ENCODE measurements at places on chromosomes 16 and 17. TPM values are rescaled to one million over a fixed set of nuclear protein-coding genes. Genes with fewer than 3 reads are reported as not detected.

DNA sequence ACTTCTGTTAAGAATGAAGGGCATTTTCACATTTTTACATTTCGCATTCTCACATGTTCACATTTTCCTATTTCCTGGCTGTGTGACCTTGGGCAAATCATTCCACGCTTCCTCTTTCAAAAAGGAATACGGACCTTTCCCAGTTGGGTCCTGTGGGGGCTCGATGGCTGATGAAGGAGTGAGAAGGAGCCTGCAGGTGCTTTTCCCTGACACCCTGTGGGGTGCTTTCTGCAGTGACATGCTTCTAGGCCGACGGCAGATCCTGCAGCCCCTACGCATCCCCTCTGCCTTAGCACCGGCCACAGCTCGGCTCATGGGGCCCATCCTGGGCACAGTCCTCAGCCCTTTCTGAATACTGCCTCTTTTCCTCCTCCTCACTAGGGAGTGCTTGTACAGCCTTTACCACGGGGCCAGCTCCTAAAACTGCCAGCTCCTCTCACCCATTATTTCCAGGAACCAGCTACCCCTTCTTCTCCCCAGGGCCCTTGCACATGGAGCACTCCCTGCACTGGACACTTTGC lies 91.0 kb downstream of the FOXL1 start:
- no peak for ATAC-seq

- no peak for ATAC-seq
Observed at GRCh38 chr17:47902039-47902744, 6.2 kb downstream of the SP2 start.

DNA sequence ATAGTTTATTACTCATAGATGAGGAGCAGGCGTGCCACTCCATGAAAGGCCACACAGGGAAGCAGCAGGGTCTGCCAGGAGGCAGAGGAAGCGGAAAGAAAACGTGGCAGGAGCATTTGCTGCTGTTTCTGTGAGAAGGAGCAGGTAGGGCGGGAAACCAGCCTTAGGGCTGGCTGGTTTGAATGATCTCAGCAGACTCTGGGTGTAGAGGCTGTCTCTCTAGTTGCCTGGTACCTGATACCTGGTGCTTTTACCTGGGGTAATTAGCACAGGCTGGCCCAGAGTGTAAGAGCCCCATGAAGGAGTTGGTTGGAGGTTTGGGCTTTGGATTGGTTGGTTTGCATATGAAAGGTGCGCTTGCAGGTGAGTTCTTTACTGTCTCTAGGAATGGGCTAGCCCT lies 205.0 kb upstream of the CACNG3 start:
- no peak for ATAC-seq

- ATAC-seq = peak; percentile 25
Observed at GRCh38 chr16:901715-902601, 68.8 kb downstream of the LMF1 start.

DNA sequence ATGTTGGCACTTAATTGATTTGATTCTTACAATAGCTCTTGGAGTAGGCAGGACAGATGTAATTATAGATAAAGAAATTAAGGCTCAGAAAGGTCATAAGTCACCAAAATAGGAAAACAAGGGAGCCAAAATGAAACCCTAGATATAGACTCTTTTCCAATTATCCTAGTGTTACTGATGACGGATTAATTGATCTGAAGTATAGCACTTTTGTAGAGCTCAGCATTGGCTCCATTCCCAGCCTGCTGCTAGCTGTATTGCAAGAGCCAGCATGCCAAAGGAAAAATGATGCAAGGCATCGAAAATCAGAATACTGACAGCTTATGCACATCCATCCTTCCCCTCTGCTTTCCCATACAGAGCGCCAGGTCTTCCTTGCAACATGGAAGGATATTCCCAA lies 21.6 kb upstream of the RASL10B start:
- ATAC-seq = no peak

- ATAC-seq = no peak
Observed at GRCh38 chr16:49972280-49972679, 52.7 kb upstream of the CNEP1R1 start.

- ATAC-seq = no peak
Observed at GRCh38 chr16:15775209-15775608, 81.6 kb downstream of the MYH11 start.

DNA sequence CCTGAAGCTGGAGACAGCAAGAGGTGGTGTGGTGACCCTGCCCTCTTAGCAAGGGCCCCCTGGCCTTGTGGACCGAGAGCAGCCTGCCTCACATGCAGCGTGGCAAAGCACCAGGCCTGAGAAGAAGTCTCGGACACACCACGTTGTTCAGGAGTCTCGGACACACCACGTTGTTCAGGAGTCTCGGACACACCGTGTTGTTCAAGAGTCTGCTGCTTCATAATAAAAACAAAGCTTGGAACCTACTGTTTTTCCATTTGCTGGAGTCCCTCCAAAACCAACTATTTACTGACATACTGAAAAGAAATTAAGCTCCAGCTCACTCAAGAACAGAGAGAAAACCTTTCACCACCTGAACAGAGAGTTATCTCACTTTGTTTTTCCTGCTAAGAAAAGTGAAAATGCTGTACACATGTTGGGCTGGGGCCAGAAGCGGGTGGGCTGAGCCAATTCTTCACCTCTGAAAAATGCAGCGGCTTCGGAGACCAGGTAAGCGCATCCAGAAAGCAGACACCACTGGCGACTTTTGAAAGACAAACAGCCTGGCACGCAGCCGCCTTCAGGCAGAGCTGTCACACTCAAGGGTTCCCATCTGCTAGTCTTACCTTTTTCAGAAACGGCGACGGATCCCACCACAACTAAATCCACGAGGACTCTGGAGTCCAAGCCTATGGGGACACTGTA lies 8.9 kb downstream of the MTHFSD start:
- ATAC-seq = no peak

GRCh38 chr17:34199932-34200534 lies 55.1 kb upstream of the CCL2 start:
- peak; percentile 92 for ATAC-seq

- ATAC-seq = peak; percentile 11
Observed at GRCh38 chr16:23283571-23283970, 18.5 kb upstream of the SCNN1B start.

- no peak for ATAC-seq
Observed at GRCh38 chr17:78824240-78824639, 16.4 kb downstream of the USP36 start.

DNA sequence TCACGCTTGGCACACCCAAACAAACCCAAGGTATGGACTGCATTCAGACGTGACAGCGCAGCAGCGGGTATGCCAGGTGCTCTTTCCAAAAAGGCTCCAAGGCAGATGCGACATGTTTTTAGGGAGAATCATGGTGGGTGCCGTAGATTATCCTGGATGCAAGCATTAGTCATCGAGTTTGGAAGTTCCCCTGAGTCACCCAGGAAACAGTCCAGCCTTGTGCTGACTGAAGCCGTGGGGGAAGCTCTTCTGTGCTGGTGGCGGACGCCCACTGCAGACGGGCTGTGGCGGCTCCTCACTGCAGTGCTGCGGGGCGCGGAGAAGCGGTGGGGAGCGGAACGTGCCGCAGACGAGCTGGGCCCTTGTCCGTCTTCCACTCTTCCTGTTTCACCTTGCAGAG lies 13.9 kb downstream of the JPT2 start:
- peak; percentile 63 for ATAC-seq

DNA sequence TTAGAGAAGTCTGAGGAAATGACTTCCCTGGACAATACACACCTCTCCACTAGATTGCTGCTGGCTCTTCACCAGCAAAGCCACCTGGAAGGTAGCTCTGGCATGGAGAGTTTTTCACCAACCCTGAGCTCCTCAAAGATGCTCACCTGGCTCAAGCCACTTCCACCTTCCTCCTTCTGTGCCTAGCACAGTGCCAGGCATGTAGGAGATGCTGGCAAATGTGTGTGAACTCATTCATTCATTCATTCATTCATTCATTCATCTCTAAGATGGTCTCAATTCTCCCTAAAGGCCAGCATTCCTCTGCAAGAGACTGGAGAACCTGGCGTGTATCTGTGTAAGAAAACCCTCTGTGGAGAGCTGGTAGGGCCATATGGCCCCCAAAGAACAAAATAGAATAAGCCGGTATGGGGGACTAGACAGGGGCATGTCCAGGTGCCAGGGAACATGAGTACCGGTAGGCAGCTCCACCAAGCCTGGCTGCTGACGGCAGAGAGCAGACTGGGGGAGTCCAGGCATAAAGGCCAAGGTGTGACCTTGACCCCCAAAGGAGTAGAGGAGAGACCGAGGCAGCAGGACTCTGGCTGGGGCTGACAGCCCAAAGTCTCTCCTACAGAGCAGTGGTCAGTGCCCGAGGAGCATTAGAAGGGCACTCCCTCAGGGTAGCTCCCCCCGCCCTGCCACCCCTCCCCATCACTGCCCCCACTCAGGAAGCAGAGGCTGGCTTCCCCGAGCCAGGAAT lies 132.2 kb upstream of the TNRC6C start:
- ATAC-seq = no peak

GRCh38 chr17:44607836-44608690 lies 48.2 kb upstream of the MEIOC start:
- peak; percentile 19 for ATAC-seq

DNA sequence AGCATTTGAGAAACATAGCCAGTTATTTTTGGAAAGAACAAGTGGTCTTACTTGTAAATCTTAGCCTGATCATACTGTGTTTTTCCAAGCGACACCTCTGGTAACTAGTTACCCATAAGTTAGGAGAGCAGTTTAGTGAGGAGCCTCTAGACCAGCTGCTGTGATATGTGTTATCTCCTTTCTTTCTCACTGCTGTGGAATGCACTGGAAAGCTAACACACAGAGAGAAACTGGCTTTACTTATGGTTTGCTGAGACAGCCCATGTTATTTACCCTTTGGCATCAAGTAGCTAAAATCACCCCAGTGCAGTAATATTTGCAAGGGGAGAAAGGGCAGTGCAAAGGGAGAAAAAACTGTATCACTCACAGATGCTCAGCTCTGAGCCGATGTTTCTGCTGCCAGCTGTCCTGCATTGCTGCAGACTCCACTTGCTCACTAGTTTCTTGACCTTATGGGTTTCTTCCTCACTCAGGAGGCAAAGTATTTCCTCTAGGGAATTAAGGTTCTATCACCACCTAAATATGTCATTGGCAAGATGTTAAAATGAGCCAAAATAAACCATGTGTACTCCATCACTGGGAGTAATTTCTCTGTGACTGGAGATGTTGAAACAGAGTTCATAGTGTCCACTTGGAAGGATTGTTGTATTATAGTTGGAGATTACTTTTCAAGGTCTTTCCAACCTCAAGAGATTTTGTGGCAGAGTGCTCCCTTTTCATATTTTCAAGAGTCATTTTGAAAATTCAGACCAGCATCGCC lies 2.3 kb downstream of the RBFOX1 start:
- ATAC-seq = no peak

Gene NUDT16L1
- total RNA-seq = 24.2 TPM

Gene ZSCAN32
- total RNA-seq = 5.8 TPM

Gene KRT40
- total RNA-seq = not detected

Gene CNGB1
- total RNA-seq = 0.32 TPM

Gene CCL11
- total RNA-seq = 0.28 TPM

Gene PAQR4
- total RNA-seq = 11.1 TPM

Gene JPH3
- total RNA-seq = 0.16 TPM

Gene ZNF205
- total RNA-seq = 5.6 TPM

Gene CACNG3
- total RNA-seq = not detected

Gene HEXIM2
- total RNA-seq = 4.7 TPM

Gene ZNF668
- total RNA-seq = 5.3 TPM
